ENCODE measurements at places on chromosomes 7 and 10.
A peak's percentile ranks its signal among the peaks of the same experiment; 100 is the strongest.

GRCh38 chr7:88115258-88115796, 104.5 kb downstream of the SRI start:
- DNase-seq, result no peak

DNA sequence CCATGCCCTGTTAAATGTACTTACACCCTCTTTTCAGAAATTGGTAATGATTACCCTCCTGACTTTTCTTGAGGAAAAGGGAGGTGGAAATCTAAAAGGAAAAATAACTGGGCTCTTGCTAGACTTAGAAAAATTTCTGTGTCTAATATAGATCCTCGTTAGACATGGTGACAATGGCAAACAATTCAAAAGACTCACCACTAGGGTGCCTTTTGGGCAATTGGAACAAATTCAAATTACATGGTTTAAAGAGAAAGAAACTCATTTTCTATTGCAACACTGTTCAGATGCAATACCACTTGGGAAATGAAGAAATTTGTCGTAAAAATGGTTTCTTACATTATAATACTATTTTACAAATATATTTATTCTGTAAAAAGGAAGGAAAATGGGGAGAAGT, 950.1 kb downstream of the GRM8 start:
- no peak for DNase-seq

- no peak for DNase-seq
Observed at GRCh38 chr10:83371696-83372490, 767.4 kb upstream of the GHITM start.

GRCh38 chr7:84510505-84510904, 315.9 kb upstream of the SEMA3A start:
- DNase-seq, result peak; percentile 62

GRCh38 chr7:47474937-47475879, 106.7 kb downstream of the TNS3 start:
- peak; percentile 29 for DNase-seq

GRCh38 chr10:96960872-96961271, 128.8 kb downstream of the LCOR start:
- DNase-seq, result no peak

DNA sequence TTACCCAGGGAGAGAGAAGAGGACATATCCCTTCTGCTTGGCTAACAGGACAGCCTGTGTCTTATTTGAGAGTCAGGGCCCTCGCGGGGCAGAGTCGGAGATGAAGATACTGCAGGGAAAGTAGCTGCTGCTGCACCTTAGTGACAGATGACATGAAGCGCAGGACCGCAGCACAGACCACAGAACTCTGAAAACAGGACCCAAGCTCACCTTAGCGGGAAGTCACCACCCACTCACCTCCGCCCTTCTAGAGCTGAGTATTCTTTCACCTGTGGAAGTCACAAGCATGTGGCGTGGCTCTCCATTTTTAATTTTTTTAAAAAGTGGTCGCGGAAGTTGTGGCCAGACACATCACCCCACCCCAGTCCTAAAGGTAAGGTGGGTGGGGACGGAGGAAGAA, 191.4 kb downstream of the FAM107B start:
- no peak for DNase-seq

GRCh38 chr7:151017370-151017952, 6.8 kb downstream of the ATG9B start:
- no peak for DNase-seq

DNA sequence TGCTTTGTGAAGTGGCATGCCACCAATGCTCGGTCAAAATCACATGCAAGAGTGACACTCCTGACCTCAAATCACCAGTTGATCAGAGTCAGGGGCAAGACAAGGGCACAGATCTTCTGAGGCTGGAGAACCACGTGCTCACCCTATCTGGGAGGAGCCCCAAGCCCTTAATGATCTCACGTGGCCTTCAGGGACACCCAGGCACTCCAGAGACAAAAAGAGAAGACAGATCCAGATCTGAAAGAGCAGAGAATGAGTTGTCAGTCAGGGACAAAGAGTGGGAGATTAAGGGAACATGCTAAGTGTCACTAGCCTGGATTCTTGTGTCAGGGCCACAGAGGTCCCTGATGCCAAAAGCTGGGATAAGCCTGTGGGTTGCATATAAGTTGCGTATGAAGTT, 134.3 kb downstream of the PLXNA4 start:
- no peak for DNase-seq

DNA sequence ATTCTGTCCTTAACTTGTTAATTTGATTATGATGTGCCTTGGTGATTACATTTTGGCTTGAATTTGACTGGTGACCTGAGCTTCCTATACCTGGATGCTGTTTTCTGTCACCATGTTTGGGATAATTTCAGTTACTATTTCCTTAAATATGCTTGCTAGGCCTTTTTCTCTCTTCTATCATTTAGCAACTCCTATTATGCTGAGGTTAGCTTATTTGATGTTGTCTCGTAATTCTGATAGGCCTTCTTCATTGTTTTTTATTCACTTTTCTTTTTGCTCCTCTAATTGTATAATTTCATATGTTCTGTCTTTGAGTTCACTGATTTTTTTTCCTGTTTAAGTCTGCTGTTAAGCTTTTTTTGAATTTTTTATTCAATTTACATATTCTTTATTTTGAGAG, 184.9 kb downstream of the ITGB1 start:
- no peak for DNase-seq

DNA sequence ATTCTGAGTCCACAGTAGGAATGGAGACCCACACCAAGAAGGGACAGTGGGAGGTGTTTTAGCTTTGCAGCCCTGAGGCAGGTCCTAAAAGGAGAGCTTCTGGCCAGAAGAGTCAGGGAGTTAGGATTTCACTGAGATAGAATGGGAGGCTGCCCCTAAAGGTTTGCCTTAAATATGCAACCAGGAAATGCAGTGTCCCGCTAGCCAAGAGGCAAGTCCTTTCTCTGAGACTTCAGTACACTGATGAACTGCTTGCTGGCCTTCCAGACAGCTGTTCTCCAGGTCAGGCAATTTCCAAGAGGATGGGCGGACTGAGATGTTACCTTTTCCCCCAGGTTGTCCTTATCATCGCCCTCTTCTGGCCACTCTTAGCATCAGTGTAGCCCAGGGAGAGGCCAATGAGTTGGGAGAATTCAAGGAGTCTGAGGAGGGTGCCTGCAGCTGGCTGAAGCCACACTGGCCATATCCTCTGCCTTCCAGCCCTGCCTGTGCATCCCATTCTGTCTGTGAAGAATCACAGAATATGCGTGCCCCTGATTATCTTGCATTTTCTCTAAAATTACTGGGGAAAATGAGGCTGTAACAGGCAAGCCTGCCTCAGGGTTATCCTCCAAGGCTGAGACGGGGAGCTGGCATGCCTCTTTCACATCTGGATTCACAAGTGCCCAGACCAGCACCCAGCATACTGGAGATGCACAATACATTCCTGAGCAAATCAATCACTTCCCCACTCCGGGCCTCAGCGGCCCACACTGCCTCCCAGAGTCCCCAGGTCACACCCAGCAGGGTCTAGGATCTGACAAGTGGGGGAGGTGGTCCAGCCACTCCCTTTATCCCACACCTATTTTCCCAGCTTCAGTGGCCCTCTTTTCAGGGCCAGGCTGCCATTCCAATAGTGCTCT, 2.4 kb downstream of the TLL2 start:
- DNase-seq, result no peak

GRCh38 chr7:129443612-129444011, 9.4 kb downstream of the STRIP2 start:
- no peak for DNase-seq

DNA sequence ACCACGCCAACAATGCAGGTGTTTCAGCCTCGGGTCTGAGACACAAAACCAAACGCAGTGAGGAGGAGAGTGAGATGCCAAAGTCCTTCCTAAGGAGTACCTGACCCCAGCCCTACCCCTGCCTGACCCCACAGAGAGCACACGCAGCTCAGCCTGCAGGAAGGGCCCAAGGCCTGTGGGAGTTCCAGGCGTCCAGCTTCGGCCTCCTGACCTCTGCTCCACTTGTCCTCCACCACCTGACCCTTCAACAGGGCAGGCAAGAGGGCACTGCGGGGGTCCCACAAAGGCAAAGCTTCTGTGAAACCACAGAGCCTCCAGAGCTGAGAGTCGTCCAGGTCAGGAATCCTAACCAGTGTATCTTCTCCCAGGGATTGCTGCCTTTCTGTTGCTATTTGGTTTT, 122.0 kb upstream of the PPP2R2D start:
- DNase-seq, result no peak

GRCh38 chr10:15208221-15208620, 39.7 kb upstream of the NMT2 start:
- no peak for DNase-seq

GRCh38 chr7:5591278-5591874, 167.7 kb upstream of the TNRC18 start:
- DNase-seq, result peak; percentile 58

DNA sequence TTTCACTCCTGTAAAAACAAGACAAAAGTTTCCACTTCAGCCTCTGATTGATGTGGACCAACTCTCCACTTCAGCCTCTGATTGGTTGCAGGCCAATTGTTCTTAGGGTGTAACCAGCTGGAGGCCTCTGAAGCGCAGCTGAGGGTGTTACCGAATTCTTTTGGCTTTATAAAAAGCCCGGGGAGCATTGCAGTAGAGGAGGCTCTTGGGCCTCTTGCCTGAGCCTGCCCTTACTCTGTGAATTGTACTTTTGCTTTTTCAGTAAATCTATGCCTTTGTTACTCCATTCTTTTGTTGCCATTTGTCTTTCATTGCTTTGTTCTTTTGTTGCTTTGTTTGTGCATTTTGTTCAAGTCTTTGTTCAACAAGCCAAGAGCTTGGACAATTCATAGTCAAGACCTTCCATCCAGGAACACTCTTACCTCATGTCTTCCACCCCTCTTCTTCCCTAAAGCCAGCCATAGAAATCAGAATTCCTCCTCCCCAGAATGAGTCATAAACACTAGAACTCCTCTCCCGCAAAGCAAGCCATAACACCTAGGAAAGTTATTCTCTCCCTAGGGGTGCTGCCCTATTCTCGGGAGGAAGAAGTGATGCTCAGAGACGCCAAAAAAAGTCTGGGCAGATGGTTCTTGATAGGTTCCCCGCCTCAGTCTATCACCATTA, 53.5 kb upstream of the ARMC3 start:
- DNase-seq, result no peak

DNA sequence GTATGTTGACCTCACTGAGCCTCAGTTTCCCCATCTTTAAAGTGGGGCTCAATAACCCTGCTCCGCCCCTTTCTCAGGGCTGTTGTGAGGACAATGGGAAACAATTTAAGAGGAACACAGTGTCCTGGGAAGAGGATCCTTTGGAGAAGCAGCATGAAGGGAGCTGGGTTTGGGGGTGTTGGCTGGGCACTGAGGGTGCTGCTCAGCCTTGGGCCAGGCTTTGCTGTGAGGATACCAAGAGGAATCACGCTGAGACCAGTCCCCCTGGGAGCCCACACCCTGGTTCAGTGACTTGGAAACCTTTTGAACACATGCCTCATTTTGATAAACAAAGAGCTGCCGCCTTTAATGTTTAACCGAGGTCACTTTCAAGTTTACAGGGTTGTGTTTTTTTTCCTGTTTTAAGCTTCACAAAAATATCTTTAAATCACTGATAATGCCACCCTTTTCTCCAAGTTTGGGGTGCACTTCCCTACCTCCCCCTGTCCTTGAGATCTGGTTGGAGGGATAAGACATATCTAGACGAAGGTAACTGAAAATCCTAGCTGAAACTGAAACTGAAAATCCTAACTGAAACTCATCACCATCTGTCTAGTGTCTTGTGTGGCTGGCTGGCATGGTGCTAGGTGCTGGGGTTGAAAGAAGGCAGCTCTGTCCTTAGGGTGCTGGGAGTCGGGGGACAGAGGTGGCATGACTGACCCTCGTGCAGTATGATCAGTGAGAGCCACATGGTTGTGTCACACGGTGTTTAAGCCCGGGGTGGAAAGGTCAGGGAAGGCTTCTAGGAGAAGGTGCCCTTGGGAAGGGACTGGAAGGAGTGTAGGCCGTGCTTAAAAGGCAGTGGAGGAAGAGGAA, 27.7 kb downstream of the ZNF775 start:
- DNase-seq, result no peak

DNA sequence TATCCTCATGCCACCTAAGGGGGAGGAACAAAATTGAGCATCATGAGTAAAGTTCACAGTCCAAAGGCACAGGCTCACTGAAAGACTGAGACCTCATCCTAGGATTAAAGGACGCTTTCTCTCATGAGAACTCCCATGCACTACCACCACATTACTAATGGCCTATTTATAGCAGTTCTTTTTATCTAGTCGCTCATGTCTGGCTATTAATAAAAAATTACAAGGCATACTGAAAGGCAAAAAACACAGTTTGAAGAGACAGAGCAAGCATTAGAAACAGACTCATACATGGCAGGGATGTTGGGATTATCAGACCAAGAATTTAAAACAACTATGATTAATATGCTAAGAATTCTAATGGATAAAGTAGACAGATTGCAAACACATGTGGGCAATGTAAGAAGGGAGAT, 46.0 kb upstream of the CDK13 start:
- DNase-seq, result no peak

- no peak for DNase-seq
Observed at GRCh38 chr7:70638158-70639107, 493.5 kb upstream of the GALNT17 start.

DNA sequence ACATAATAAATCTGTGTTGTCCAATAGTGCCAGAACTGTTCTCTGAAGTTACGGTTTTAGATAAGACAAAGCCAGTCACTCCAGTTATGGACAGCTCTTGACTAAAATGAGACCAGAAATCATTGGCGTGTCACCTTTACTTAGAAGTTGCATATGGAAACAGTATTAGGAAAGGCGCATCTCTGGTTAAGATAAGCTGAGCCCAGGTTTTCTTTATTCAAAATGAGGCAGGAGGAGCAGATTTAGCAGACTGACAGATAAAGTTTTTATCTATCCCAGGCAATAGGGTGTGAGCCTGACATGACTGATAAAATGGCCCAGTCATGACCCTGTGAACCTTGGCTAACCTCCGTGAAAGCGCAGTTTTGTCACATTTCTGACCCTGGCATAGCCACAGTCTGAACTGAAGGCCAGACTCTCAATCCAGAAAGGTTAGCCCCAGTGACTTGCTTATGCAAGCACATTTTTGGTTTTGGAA, 4.2 kb downstream of the CYP26A1 start:
- DNase-seq, result no peak

DNA sequence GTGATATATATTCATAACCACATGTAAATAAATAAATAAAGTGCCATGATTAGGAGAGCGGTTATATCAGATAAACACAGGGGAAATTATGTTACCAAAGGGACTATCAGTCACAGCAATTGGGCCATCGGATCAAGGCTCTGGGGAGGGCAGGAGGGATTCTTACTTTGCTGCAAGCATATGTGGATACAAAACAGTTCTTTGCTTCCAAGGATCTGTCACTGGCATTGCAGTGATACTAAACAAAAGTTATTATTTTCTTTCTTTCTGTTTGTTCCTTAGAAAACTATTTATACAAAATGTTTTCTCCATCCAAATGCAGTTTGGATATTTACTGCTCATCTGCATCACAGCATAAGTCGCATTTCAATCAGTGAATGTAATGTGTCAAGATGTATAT, 188.4 kb upstream of the MGMT start:
- no peak for DNase-seq

DNA sequence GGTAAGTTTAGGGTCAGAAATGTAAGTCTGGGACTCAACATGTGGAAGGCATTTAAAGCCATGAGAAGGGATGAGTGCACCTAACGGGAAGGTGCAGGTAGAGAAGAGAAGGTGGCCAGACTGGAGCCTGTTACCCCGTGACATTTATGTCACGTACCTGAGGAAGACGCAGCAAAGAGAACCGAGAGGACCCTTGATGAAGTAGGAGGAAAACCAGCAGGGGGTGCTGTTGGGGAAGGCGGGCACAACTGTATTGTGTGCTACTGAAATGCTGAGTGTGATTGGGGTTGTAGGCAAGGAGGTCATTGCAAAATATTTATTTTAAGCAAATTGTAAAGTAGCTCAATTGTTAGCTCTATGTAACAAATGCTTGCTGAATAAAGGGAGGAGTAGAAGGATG, 338.2 kb upstream of the PRKCQ start:
- no peak for DNase-seq

GRCh38 chr7:135939261-135939812, 37.8 kb downstream of the MTPN start:
- DNase-seq, result no peak

Measured in AG04449 (cell line).